ENCODE measurements at places on chromosomes 5 and 9.

DNA sequence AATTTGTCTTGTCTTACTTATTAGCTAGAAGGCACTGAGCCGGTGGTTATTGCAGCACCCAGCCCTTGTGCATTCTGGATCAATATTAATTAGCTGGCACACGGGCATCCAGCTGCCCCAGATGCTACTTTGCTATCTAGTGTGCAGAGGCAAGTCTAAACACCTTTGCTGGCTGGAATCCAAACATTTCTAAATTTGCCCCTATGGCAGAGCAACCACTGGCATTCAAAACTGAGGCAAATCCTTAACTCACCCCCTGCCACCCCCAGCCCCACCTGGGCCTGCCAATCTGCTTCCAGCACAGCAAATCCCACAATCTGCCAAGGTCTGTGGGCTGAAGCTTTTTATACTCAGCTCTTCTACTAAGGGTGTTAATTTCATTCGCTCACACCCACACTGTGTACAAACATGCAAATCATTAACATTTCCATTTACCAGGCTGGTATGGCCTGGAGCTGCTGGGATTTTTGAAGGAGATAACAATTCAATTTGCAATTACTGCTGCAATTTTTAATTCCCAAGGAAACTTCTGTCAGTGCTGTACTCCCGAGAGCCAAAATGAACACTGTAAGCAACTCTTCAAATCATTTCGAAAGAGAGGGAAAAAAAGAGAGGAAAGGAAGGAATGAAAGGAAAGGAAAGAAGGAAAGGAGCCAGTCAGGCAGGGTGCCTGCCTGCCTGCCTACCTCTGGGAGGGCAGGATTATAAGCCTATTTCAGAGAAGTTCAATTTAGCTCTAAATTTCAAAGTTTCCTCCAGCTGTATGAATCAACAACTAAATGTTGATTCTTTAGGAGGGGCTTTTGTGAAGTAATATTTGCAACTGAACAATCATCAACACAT, 35.5 kb downstream of the RAPGEF1 start:
- no peak for DNase-seq

DNA sequence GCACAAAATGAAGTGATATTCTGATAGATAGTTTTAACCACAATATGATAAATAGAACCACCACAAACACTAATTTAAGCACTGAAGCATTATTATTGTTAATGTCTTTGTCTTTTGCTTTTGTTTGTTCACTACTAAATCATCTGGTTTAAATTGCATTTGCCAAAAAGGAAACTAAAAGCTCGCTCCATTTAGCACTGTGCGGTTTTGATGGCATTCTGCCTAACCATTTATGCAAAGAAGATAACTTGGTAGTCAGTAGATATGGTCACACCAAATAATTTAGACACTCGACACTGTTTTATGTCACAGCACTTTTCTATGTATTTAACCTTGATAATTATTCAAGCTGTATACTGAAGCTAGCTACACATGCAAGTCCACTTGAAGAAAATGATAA, 849.8 kb upstream of the CDH6 start:
- no peak for DNase-seq

GRCh38 chr5:173480896-173481295, 135.6 kb downstream of the BOD1 start:
- DNase-seq = no peak

DNA sequence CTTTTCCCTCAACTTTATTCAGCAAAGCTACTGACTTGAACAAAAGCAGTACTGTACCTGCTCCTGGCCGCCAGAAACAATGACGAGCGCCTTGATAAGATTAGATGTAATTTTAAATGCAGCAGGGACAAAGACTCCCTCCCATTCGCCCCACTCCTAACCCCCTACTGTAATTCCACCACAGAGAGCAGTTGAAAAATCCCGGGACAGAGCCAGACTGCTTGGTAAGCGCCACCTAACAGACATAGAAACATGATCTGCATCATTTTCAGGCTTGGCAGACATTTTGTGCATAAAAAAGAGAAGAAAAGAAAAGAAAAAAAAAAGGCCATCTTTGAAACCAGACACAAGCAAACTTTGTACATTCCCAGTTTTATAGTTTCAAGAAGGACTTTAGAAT, 81.9 kb downstream of the ISL1 start:
- no peak for DNase-seq

GRCh38 chr9:108245331-108245730, 610.5 kb downstream of the ACTL7B start:
- no peak for DNase-seq

- no peak for DNase-seq
Measured at GRCh38 chr5:3139499-3139931, 388.0 kb upstream of the IRX2 start.

DNA sequence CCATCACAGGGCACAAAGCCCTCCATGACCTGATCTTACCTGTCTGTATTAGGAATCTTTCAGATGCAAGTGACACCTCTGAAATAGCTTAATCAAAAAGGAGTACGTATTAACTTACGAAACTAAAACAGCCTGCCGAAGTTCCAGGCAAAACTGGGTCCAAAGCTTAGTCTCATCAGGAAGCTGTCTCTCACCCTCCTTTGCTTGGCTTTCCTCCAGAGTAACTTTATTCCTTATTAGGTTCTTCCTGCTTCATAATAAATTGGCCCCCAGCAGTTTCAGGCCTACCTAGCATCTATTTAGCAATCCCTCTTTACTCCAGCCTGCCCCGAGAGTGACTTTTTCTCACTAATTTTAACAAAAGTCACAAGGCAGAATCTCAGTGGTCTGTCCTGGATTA, 58.4 kb upstream of the STK32A start:
- DNase-seq = no peak

- no peak for DNase-seq
Measured at GRCh38 chr5:69270840-69271239, 36.2 kb downstream of the CDK7 start.

DNA sequence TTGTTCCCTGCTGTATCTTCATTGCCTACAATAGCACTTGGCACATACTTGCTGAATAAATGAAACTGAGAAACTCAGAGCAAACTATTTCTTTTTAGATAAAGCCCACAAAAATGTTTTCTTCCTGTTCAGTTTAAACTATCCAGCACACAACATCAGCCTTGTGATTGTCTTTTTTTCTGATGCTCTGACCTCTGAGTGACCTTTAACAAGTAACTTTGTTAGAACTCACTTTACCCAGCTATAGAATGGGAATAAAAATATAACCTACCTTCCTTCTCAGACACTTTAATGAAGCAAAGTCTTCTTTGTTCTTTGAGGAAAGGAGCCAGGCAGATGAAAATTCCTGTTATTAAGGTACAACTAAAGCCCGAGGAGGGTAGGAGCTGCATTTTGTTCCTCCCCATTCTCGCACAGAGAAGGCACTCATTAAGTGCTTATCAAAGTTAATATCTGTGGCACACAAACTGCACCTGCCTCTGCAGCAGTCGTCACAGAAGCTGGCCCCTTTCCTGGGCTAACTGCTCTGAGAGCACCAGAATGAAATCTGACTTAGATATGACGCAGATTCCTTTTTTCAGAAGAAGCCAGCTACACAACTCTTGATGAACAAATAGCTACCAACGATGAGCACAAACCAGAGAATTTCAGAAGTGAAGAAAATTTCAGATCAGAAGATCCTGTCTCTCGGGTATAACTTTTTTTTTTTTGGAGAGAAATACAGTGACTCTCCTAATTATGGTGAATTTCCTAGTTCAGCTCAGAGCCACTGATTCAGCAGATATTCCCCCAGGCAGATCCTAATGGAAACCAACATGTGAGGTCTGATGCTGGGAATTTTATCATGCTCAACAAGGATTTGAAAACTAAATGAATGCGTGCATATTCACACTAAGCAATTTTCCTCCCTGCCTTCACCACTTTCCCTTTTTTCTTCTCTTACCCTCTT, 31.0 kb upstream of the NR3C1 start:
- DNase-seq = no peak

- DNase-seq = no peak
Measured at GRCh38 chr9:127250896-127251391, 13.6 kb upstream of the GARNL3 start.

DNA sequence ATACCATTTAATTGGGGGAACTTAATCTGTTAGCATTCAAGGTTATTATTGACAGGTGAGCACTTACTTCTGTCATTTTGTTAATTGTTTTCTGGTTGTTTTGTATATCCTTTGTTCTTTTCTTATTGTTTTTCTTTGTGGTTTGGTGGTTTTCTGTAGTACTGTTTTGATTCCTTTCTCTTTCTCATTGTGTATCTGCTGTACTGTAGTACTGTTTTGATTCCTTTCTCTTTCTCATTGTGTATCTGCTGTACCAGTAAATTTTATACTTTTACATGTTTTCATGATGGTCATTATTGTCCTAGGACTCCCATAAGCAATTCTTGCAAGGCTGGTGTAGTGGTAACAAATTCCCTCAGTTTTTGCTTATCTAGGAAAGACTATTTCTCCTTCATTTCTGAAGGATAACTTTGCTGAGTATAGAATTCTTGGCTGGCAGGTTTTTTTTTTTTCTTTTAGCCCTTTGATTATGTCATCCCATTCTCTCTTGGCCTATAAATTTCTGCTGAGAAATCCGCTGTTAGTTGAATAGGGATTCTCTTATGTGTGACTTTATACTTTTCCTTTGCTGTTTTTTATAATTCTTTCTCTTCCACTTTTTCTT, 24.1 kb upstream of the CACNA1B start:
- DNase-seq = no peak

- no peak for DNase-seq
Measured at GRCh38 chr5:131534974-131535373, 100.1 kb downstream of the RAPGEF6 start.

Measured in glomerular endothelial cell (primary cell).